Omental fat pad (tissue), 4 donors: ENCODE measurements at places on chromosomes 1 and 21. TPM values are rescaled to one million over a fixed set of nuclear protein-coding genes. Genes with fewer than 3 reads are reported as not detected.

DNA sequence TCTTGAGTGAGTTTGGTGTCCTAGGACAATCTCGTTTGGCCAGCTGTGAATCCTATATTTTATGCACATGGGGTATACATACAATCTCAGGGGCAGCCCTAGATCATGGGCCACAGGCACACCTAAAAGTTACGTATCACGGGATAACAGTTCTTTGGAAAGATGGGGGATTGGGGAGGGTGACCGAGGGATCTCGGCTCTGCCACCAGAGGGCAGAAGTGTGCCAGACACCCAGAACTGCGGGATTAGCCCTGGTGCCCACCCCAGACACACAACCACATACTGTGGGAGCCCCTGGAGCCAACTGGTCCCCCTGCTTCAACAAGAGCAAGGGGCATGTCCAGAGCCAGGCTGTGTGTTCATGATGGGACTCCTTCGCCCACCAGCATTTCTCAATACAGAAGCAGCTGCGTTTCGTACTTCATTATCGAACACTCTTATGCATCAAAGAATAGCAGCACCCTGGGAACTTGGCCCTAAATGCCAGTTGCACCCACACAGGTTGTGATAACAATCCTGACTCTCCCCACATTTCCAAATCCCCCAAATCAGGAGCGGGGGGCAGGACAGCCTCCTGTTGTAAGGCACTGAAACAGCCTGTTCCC, 37.4 kb downstream of the TMCO4 start:
- DNase-seq = no peak

- DNase-seq = no peak
Measured at GRCh38 chr1:50368179-50369007, 54.9 kb downstream of the DMRTA2 start.

GRCh38 chr1:230351983-230352382, 74.1 kb downstream of the PGBD5 start:
- no peak for DNase-seq

GRCh38 chr1:75132242-75132811, 1.9 kb upstream of the LHX8 start:
- DNase-seq = no peak

DNA sequence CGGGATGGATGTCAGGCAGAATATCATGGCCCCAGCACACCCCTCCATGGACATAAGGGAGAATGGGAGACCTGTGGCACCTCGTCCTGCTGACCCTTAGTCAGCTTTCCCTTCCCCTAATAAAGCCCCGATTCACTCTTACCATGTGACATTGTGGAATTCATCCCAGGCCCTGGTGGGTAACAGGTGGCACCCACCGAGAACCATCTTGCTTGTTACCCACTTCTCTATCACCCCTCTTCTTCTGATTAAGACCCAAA, 32.9 kb downstream of the CSMD2 start:
- DNase-seq = no peak

The RAB29 gene
- total RNA-seq = 26.9 TPM

The FRRS1 gene
- 13.1 TPM for total RNA-seq

- no peak for DNase-seq
Measured at GRCh38 chr1:98184856-98185255, 264.0 kb upstream of the DPYD start.

DNA sequence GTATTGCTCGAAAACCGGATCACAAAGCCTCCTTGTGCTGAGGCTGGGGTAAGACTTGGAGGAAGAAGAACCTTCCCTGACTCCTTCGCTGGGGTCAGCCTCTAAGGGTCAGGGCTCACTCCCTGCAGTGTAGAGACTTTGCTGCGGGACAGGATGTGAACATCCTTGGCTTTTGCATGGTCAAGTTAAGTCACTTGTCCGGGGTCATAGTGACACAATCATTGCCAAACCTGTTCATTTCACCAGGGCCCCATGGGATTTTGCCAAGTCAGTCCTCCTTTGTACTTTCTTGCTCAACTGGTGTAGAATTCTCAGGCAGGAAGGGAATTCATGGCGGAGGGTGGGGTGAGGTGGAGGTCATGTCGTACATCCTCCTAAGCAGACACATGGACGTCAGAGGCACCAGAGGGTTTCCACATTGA, 24.7 kb upstream of the IL10 start:
- DNase-seq = no peak

DNA sequence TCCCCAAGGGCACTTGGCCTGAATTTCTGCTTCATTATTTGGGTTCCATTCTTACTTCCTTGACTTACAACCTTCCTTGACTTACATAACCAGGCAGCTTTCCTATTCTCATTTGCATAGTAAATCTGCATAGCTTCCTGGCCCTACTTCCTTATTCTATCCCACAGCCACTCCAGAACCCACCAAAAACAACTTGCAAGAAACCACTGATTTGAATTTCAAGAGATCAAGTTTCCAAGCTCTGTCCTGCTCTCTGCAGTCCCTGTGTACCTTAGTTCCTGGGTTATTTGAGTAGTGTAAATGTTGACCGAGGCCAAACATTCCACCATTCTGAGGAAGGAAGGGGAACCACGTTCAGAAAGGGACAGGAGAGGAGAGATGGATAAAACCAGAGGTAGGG, 603.3 kb downstream of the PTPRC start:
- DNase-seq = no peak

The THEMIS2 gene
- 79.2 TPM for total RNA-seq

- DNase-seq = no peak
Measured at GRCh38 chr1:229714964-229715603, 89.0 kb downstream of the URB2 start.

GRCh38 chr1:69016468-69016867, 519.6 kb upstream of the DEPDC1 start:
- DNase-seq = no peak

GRCh38 chr1:78712467-78713051, 62.9 kb downstream of the IFI44 start:
- no peak for DNase-seq

GRCh38 chr21:43979654-43980053, 32.5 kb upstream of the TRAPPC10 start:
- DNase-seq = no peak

DNA sequence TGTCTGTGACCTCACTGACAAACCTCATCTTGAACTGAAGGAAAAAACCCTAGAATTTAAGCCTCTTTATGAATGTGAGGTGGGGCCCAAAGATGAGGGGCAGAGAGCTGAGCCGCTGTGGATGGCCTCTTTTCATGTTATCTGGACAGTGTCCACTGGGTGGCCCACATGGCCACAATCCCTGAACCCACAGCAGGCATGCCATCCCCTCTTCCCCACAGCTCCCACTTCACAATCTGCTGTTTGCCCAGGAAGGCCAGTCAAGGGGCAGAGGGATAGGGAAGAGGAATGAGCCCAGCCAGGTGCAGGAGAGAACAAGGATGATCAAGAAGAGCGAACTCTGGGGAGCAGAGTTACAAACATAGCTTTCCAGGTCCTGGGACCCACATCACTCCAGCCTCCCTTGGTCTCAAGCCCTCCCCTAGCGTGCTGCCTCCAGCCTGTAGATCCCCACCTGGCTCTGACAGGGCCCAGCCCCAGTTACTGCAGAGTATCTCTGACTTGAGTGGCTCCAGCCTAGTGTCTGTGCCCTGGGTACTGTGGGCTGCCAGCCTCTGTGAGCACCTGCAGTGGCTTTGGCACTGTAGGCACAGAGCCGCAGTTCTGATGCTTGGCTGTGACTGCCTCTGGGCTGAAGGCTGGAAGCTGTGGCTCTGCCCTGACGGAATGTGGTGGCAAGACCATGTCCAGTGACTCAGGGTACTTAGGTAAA, 1.9 kb upstream of the SLFNL1 start:
- no peak for DNase-seq

The AUNIP gene
- not detected for total RNA-seq
